ENCODE measurements at places on chromosomes 7 and 10.

GRCh38 chr10:84140036-84140379, 699 bp downstream of the GHITM start:
- DNase-seq, result peak; percentile 71

- DNase-seq, result no peak
These were observed 36.2 kb downstream of the BEND7 start for GRCh38 chr10:13492493-13493180.

DNA sequence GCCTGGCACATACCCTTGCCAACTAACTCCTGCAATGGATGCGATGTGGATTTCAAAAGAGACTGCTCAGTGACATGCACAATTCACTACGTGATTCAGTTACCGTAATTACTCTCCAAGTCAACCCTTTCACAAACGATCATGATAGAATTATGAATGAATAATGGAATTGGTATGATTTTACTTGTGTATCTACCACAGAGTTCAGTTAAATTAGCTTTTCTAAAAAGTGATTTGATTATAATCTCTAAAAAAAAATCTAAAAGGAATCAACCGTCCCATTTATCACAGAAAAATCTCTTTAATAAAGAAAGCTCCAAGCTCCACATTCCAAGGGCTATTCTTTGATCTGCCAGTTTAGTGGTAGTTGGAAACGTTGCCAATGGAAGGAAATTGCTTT, 30.4 kb upstream of the RSU1 start:
- no peak for DNase-seq

- no peak for DNase-seq
These were observed 27.1 kb downstream of the LRRC20 start for GRCh38 chr10:70355051-70356021.

DNA sequence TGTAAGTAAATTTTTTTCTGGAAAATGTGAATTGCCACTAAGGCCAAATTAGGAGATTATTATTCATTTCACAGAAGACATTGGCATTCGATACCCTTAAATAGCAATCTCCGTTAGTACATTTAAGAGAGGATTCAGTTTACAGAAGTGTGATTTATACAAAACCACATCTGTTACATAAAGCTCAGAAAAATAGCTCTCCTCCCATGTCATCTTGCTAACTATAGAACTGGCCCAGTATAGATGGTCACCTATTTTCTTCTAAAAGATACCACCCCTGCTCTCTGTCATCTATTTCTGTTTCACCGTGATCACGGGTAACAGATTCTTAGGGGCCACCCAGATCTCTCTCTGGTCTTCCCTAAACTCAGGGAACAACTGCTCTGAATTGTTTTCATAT, 119.1 kb downstream of the HIP1 start:
- DNase-seq, result no peak

DNA sequence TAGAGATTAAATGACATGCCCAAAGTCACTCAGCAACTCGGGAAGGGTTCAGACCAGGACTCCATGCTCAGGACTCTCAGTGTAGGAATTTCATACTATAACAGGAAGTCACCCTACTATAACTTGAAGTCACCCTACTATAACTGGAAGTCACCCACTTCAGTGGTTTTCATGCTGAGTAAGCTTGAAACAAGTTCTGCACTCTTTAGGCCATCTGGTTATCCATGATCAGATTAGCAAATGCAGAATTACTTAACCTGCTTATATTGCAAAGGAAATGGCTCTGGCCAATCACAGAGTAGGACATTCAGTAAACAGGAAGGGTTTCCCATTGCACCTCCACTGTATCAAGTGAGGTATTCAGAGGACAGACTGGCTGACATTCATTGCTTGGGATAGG, 1240.4 kb downstream of the GATA3 start:
- no peak for DNase-seq

DNA sequence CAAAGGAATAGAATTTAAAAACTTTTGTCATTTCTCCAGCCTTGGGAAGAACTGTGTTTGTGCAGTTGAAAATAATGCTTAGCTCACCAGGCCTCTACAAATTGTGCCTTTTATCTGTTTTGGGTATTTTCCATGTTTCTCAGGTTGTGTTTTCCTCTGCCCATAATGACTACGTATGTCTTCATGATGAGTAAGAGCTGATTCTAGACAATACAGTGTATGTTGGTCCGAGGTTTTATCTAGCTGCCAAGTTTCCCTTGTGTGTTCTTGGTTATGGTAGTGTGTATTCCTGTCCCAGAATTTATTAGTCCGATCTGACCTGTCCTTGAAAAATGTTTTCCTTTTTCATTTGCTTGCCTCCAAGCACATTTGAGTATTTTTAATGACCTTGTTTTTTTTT, 83.7 kb upstream of the GLCCI1 start:
- DNase-seq, result no peak

GRCh38 chr10:101099901-101100300, 31.2 kb upstream of the TLX1 start:
- no peak for DNase-seq

DNA sequence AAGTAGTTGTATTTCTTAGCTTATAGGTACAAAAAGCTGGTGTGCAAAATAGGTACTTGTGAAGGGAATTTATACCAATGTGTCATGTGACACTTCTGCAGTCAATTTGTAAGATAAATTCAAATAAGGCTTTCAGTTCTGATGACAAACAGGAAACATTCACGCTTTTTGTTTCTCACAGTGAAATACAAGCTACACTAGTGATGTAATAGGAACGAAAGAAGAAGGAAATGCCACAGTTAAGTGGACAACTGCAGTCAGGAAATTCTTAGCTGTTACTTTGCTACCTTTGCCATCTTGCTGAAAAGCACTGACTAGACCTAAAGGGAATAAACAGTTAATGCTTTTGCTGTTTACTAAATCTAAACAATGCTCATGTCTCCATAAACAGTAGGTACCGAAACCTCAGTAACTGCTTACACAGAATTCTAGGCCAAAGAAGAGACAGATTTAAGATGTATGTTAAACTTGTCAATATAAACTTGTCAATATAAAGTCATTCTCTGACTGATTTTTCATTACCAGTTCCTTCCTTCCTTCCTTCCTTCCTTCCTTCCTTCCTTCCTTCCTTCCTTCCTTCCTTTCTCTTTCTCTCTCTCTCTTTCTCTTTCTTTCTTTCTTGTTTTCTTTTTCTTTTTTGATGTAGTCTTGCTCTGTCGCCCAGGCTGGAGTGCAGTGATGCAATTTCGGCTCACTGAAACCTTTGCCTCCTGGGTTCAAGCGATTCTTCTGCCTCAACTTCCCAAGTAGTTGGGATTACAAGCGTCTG, 10.1 kb downstream of the OTUD1 start:
- no peak for DNase-seq

- DNase-seq, result no peak
These were observed 203.7 kb downstream of the WDR11 start for GRCh38 chr10:121054874-121055273.

DNA sequence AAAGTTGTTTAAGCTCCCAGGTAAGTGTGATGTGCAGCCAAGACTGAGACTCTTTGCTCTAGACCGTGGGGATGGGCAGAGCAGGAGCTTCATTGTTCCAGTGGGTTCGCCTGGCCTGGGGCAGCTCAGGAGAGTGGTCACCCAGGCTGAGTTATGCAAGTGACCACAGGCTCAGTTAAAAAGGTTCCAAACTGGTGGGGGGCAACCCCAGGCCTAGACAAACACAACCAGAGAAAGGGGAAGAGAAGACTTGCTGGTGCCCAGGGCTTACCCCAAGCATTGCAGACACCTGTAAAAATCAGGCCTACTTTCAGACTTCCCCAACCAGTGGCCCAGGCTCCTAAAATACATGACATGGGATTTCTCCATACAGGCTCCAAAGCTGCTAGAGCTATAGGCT, 21.6 kb downstream of the CREB3L2 start:
- DNase-seq, result no peak

DNA sequence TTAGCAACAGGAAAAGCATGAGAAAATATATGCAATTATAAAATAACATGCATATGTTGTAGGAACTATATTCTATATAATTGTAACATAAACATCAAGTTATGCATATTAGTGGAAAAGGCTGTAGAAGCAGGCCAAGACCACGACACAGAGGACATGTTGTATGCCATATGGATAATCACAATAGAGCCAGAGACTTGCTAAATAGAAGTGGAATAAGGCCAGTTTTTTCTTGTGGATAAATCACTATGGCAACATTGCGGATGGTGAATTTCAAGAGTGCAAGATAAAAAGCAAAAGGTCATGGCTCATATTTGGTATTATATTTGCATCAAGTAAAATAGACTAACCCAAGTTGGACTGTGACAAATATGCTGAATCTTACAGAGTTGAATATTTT, 93.0 kb downstream of the PCDH15 start:
- no peak for DNase-seq

DNA sequence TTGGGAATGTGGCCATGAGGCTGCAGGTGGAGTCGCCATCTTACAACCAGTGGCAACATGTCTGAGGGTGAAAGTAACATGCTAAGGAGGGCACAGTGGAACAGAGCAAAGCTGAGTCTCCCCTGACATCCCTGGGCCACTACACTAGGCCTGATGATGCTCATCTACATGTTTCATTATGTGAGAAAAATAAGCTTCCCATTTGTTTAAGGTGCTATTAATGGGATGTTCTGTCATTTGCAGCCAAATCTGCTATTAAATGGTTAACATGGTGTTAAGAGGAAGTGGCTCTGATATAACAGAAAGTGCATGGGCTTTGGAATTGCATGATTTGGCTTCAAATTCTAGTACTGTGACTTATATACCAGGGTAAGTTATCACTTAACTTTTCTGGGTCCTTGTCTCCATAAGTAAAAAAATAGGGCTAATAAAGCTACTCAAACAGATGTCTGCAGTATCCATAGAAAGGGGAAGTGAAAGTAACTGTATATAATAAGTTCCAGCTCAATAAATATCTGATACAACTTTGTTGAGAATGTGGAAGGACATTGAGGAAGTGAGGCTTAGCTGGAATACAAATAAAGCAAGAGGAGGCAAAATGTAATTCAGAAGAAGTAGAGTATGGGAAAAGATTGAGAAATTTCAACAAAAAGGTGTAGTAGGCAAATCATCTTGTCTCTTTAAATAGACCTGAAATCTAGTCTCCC, 158.9 kb downstream of the RTKN2 start:
- DNase-seq, result no peak

DNA sequence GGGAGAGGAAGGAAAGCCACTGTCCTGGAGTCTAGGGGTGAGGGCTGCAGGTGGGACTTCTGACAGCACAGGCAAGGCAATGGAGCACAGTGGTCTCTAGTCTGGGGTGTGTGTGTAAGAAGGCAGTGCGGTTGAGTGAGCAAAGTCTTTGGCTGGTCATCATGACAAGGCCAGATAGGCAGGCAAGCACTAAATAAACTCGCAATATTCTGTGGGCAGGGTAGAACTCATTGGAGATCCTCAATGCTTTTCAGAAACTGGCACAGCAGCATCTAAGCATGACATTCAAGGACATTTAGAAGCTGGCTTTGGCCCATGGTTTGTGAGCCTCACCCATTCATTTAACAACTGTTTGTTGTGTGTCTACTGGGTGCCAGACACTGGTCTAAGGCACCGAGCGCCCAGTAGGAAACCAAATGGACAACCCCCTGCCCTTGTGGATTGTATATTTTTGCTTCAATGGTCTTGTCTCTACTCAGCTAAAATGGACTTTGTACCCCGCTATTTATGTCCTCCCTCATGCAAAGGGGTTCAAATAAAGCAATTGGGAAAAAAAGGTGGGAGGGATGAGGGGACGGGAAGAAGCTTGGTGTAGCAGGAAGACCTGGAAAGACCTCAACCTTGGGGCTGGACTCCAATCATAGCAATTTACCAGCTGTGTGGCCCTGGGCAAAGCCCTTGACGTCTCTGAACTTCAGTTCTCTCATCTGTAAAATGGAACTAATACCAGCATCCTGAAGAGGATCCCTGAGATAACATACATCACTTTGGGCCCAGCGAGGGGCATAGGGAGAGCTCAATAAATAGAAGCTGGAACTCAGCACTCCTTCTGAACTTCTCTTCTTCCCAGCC, 116.0 kb downstream of the NEURL1 start:
- no peak for DNase-seq
